ENCODE measurements at places on chromosomes 16 and 17.

- DNase-seq, result no peak
Observed at GRCh38 chr16:4481526-4481925, 5.3 kb downstream of the HMOX2 start.

DNA sequence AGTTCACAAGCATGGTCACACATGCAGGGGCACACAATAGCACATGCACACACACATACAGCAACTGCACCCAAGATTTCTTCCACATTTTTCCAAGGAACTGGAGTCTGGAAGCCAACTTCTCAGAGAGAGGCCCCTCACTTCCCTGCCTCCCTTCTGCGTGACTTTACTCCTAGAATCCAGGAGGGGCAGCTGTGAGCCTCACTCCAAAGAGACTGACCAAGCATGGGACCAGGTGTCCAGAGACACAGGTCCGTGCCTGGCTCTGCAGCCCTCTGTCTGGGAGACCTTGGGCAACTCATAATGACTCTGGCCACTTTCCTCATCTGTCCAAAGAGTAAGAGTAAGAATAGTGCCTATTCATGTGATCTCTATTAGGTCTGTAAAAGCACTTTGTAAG is 104.7 kb upstream of the TMEM132E start:
- no peak for DNase-seq

GRCh38 chr16:19607616-19608280 is 52.2 kb downstream of the VPS35L start:
- DNase-seq, result no peak

GRCh38 chr16:14070555-14070876 is 603 bp upstream of the MRTFB start:
- no peak for DNase-seq

GRCh38 chr17:78185981-78186691 is 716 bp downstream of the TK1 start:
- DNase-seq, result no peak

DNA sequence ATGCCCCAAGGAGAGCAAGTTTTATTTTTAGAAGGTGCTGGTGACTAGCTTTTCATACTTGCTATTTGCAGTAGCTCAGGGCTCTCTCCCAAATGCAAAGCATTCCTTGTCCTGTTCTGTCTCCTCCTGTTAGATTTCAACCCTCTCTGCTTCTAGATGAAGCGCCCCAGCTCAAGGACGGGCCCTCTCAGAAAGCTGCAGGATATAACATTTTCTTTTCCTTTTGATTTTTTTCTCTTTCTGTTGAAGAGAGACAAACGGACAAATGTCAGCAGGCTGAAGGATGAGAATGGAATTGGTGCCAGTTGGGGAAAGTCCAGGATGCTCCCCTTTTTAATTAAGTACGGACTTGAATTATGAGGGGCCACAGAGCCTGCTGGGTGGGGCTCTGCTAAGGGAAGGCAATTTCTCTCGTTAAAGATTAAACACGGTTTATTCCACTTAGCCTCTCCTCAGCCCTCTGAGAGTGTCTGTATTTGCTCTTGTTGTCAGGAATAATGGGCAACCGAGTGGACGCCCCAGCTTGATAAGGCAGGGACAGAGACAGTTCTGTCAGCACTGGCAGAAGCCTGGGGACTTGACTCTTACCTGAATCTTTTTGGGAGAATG is 6.2 kb upstream of the ETV4 start:
- no peak for DNase-seq

DNA sequence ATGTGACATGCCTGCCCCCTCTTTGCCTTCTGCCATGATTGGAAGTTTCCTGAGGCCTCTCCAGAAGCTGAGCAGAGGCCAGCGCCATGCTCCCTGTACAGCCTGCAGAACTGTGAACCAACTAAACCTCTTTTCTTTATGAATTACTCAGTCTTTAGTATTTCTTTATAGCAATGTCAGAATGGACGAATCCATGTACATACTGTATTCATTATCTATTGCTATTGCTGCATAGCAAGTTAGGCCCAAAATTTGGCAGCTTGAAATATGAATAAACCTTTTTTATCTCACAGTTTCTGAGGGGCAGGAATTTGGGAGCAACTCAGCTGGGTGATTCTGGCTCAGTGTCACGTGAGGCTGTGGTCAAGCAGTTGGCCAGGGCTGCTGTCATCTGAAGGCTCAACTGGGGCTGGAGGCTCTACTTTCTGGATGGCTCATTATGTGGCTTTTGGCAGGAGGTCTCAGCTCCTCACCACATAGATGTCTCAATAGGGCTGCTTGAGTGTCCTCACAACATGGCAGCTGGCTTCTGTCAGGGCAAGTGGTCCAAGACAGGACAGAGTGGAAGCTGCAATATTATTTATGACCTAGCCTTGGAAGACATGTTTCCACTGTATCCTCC is 40.0 kb downstream of the SOCS1 start:
- no peak for DNase-seq

GRCh38 chr17:62981933-62982332 is 15.9 kb downstream of the TANC2 start:
- no peak for DNase-seq

DNA sequence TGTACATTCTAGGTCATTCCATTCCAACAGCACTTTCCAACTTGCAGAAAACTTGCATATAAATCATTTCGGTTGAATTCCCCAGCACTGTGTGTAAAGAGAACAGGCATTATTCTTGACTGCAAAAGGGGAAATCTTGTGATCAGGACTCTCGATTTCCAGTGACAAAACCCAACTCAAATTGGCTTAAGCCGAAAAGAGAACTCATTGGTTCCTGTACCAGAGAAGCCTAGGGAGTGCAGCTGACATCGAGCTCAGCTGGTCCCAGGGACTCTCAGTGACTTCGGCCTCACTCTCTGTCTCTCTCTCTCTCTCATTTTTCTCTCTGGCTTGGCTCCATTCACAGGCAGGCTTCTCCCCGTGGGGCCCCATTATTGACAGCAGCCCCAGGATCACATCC is 30.7 kb downstream of the CD300LF start:
- no peak for DNase-seq

GRCh38 chr16:85389679-85390470 is 223.2 kb upstream of the GSE1 start:
- DNase-seq, result no peak

DNA sequence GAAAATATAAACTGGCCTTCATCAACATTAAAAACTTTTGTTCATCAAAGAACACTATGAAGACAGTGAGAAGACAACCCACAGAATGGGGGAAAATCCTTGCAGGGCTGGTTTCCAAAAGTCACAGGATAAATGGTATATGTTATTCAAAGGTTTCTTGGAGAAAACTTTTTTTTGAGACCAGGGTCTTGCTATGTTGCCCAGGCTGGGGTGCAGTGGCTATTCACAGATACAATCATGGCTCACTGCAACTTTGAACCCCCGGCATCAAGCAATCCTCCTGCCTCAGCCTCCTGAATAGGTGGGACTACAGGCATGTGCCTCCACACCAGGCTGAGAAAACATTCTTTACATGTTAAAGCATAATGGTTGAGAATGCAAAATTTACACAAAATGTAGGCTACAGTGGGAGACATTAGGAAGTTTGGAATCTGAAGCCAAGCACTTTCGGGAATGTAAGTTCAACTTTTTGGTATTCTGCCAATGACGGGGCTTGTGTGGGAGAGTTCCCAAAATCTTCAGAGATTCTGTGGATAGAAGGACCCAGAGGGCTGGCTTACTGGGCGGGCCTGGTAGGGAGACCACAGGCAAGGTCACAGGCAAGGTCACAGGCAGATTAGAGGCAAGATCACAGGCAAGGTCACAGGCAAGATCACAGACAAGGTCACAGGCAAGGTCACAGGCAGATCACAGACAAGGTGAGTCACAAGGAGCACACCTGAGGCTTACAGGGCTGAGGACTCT is 24.2 kb upstream of the ATP2A3 start:
- no peak for DNase-seq

DNA sequence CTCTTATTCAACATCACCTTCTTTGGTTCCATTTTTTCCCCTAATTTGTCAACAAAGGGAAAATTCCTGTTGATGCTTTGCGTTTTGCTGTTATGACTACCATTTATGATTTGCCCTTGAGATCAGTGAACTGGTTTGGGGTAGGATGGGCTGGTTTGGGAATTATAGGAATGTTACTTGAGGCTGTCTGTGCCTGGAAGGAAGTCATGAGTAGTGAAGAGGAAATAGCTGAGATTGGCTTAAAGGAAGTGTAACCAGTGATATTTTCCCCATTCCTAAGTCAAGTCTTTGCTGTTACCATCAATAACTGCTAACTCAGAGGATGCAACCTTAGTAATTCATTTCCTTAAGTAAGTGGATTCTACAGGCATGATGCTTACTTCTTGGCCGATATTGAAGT is 179.2 kb downstream of the MAP2K6 start:
- DNase-seq, result no peak

GRCh38 chr17:79530361-79531105 is 80.3 kb downstream of the RBFOX3 start:
- DNase-seq, result no peak

DNA sequence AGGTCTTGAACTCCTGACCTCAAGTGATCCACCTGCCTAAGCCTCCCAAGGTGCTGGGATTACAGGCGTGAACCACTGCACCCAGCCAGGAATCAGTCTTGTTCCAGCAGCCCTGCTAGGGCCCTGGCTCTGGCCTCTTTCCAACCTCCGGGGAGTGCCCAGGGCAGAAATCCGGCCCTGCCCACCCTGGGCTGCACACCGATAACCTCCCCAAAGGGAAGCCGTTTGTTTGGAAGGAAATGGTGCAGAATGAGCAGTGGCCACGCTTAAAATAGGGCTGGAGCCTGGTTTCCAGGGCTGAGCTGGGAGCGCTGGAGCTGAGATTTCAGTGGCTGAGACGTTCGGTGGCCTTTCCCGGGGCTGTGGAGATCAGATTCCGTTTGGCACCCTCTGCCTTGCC is 17.8 kb upstream of the EMP2 start:
- DNase-seq, result no peak

DNA sequence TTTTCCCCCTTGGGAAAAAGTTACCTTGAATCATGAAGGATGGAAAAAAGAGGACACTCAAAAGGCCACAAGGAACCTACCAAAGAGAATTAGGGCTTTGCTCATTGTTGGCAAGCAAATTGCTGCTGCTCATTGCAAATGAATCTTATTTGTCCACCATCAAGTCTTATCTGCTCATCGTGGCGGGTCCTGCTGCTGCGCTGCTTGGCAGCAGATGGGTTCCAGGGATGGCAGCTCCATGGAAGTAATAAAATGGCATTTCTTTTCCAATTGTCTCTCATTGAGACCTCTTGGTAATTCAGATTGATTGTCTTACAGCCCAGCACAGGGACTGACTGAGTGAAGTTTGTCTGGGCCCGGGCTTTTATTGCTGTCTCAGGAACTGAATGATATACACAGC is 118.7 kb downstream of the MRM1 start:
- no peak for DNase-seq

DNA sequence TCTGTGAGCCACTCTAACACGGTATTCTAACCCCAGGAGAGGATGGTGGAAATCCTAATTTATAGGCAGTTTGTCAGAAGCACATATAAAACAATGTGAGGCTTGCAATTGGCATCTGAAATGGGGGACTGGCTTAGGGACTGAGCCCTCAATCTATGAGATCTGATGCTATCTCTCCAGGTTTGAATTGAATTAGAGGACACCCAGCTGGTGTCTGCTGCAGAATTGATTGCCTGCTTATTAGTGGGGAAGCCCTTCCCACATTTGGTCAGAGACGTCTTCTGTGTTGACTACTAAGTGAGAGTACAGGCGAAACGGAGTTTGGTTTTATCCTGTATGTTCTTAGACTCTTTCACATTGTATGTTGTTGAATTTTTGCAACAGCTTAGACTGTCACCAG is 13.6 kb upstream of the TMIGD1 start:
- no peak for DNase-seq

DNA sequence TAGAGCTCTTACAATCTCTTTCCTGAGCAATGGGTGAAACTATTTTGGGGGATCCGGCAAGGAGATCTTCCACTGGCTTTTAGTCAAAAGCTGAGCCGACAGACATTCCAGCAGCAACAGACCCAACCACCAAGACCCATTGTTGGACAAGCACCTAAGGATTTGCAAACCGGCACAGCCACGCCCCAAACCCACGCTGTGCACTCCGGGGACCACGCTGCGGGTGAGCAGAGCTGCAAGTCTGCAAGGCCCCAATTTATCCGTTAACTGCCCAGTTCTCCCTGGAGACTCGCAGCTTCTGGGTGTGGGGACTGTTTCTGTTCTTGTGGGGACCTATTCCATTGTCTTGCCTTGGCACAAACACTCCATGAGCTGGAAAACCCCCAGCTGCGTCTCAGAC is 45.9 kb downstream of the C16orf95 start:
- DNase-seq, result no peak

GRCh38 chr17:50090971-50091917 is 3.9 kb upstream of the PDK2 start:
- no peak for DNase-seq

- DNase-seq, result no peak
Observed at GRCh38 chr16:56608876-56609462, 585 bp downstream of the MT2A start.

- DNase-seq, result no peak
Observed at GRCh38 chr16:51010817-51011216, 140.3 kb downstream of the SALL1 start.

GRCh38 chr16:77790009-77790372 is 1.6 kb downstream of the VAT1L start:
- no peak for DNase-seq

DNA sequence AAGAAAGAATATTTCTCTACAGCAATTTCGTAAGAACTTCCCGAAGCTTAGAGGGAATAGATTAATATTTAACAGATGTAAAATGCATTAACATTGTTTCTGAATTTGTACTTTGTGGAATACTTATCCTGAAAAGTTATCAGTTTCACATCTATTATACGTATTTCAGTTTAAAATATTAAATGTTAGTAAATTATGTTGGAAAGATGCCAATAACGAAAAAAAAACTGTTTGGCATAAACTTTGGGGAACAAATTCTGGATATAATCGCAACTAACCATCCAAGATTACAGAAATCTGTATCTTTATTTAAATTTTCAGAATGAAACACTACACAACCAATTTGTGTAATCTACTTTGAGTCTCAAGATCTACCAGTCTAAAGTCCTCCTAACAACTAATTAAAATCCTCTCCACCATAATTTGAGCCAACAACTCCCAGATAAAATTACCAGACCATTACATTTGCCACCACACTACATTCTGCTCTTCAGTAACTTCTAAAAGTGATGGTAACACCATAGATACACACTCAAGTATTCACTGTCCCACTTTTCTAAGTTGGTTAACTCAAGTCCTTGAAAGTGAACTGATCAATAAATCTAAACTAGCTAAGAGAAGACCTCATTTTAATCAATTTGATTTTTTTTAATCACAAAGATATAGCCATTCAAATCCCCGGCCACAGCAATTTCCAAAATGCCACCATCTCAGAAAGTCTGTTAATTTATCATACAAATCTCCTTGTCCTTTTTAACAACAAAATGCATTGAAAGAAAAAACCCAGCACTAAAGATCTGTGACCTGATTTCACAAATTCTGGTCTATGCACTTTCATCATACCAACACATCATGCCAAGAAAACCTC is 2.0 kb downstream of the SIAH1 start:
- no peak for DNase-seq

- DNase-seq, result no peak
Observed at GRCh38 chr16:27483088-27483437, 66.7 kb downstream of the GTF3C1 start.

Measured in stimulated activated CD4-positive, alpha-beta T cell treated with anti-CD3 and anti-CD28 coated beads, Interleukin-4, amount 100 ng/mL, for 24 hours (primary cell).